ENCODE measurements at places on chromosomes 6 and 20.
A peak's percentile ranks its signal among the peaks of the same experiment; 100 is the strongest.

GRCh38 chr20:33862709-33863403 lies 51.7 kb downstream of the CHMP4B start:
- DNase-seq, result no peak

DNA sequence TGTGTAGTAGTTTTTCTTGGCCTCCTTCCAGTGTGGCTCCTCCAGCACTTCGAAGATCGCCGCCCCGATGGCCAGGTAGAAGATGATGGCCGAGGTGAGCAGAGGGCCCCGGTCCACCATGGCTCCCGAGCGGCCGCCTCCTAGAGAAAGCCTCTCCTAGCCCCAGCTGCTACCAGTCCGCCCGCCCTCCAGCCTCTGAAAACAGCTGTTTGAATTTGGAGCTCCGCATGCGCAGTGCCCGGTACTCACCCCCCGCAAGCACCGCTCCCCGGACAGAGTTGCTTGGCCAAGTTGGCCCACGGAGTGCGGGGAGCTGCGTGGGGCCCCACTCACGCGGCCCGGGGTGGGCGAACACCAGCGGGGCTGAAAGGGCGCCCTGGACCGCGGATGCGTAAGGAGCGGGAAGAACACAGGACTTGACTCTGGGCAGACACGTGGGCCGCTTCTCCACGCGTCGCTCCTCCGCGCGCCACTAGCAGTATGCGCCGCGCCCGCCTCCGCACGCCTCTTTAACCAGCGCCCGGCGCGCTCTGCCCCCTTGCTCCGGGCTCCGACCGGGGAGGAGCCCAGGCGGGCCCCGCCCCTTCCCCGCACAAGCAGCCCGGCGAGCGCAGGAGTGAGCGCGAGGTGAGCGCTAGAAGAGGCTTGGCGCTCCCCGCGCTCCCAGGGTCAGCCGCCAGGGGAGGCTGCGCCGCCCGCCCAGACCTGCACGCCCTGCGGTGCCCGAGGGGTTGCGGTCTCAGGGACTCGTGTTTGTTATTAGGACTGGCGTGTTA lies at the start of gene KCNK5:
TSS of gene KCNK5 (minus strand) at position 484 of the 776 bp plus-strand sequence. CDS start at position 120, 364 bp downstream.
- no peak for DNase-seq

DNA sequence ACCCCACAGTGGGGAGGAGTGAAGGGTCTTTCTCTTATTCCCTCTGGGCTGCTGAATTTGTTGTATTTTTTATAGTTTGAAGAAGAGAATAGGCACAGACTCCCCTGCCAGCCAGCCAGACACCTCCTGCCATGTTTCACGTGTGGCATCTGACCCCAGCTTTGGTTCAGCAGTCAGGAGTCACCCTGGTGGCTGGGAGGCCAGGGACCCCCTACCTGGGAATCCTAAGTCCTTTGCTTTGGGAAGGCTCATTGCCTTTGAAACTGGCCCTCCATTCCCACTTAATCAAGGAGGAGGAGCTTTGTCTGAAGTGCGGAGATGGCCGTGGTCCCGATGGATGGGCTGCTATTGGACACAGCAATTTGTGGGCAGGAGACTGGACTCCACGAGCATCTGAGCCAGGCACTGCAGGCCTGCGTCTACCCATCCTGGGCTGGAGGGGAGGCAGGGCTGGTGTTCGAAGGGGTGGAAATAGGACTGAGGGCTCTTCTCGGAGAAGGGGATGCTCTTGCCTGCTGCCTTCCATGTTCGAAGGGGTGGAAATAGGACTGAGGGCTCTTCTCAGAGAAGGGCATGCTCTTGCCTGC lies 196.1 kb downstream of the DLL1 start:
- no peak for DNase-seq

GRCh38 chr6:144248003-144248402 lies 37.1 kb upstream of the UTRN start:
- DNase-seq, result no peak

GRCh38 chr20:22430154-22430745 lies 154.1 kb downstream of the FOXA2 start:
- DNase-seq, result peak; percentile 45

DNA sequence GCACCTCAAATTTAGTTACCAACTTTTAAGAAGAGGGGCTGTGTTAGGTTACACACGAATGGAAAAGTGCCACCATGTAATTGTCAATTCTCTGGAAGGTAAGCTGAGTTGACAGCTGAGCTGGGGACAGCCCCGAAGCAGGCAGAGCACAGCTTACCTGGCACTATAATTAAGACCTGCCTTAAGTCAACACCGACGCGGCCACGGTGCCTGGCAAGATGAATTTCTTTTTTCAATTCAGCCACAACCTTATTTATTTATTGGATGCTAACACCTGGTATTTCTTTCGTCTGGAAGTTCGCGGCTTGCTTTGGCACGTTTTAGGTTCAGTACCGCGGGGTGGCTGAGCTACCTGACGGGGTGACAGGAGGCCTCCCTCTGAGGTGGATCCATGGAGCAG lies 40.6 kb upstream of the NFATC2 start:
- no peak for DNase-seq

DNA sequence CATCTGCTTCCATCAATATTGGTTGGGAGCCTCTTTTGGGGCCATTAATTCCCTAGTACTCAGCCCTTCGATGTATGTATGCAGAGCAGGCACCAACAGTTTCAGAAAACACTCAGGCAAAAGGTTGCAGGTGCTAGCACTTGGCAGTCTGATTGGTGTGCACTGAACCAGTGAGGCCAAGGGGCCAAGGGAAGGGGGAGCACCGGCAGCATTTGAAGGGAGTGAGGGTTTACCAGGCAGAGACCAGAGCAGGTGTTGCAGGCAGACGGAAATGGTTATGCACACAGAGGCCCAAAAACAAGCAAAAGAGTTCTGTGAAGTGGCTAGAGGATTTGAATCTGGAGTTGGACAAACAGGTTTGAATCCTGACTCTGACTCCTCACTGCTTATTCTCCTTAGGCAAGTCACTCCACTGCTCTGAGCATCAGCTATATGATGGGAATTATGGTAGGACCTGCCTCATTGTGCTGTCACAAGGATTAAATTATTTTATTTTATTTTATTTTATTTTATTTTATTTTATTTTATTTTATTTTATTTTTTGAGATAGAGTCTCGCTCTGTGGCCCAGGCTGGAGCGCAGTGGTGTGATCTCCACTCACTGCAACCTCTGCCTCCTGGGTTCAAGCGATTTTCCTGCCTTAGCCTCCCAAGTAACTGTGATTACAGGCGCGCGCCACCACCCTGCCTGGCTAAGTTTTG lies 58.1 kb upstream of the SHLD1 start:
- DNase-seq, result no peak

DNA sequence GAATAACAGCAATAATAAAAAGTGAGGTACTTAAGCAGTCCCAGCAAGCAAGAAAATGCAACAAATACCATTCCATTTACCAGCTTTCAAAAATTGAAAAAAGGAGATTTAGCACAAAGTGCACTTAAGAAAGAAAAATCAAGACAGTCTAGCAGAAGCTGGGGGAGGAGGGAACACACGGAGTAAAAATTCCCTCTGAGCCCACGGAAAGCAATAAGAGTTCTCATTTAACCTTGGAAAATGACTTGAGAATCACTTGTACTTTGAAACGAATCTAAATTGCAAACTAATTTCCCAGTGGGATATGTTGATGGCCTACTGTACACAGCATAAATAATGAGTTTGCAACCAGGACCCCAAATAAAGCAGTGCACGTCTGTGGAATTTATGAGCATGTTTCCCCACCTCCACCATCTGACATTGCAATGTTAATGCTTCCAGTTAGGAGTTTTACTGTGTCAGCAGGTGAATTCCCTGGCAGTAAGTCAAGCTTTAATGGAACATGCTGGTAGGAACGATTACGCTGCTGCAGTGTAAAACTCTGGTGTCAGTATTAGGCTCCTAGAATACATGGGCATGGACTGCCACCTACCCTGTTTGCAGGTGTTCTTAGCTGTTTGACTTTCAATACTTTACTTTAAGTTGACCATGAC lies 386.8 kb downstream of the HDGFL1 start:
- no peak for DNase-seq

- no peak for DNase-seq
Observed at GRCh38 chr20:49521356-49521755, 38.9 kb upstream of the KCNB1 start.

GRCh38 chr20:3010985-3011723 lies 32.3 kb upstream of the GNRH2 start:
- DNase-seq, result no peak

GRCh38 chr6:137157601-137158000 lies 15.8 kb downstream of the IL22RA2 start:
- no peak for DNase-seq

- no peak for DNase-seq
Observed at GRCh38 chr6:147769496-147770087, 261.1 kb downstream of the SAMD5 start.

DNA sequence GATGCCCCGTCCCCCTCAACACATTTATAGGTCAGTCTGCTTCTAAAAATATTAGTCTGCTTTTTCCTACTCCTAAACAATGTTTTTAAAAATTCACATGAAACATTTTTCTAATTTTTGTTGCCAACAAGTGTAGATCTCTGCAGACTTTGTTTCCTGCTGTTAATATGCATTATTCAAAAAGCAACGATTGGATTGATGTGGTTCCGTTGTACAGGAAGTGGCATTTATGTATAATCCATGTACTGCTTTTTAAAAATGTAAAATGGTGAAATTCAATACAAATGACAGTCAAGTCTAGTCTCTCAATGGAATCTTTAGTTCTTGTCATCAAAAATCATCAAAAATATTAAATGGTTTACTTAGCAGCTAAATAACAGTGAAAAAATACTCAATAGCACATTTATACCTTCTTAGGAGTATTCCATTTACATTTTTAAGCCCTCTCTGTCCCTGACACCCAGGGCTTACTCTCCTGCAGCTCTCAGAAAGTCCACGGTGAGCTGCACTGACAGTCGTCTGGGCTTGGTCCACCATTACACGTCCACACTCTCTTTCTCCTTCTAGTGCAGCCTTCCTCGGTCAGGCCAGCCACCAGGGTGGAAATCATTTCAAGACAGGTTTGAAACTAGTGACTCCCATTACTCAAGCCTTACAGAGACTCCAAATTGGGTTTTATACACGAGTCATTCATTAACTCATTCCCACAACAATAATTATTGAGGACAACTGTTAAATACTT lies 211.5 kb downstream of the TMEM200A start:
- no peak for DNase-seq

GRCh38 chr6:124536157-124536841 lies 425.9 kb upstream of the RNF217 start:
- no peak for DNase-seq

DNA sequence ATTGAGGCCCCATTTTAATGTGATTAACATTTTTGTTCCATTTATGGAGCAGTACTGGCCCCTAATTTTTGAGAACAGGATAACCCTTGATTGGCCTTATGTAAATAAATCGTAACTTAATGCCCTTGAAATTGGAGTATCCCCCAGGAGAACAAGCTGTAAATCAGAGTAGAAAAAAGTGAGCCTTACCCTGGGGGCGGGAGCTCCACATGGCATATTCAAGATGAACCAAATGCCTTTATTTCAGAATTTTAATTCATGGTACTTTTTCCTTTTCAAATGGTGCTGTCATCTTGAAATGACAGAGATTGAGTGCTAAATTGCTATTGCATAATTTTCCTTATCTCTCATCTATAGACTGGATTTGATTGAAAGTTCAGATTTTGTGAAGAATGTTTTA lies 809.5 kb upstream of the FLRT3 start:
- DNase-seq, result no peak

GRCh38 chr20:16580620-16581019 lies 7.4 kb upstream of the KIF16B start:
- DNase-seq, result no peak

DNA sequence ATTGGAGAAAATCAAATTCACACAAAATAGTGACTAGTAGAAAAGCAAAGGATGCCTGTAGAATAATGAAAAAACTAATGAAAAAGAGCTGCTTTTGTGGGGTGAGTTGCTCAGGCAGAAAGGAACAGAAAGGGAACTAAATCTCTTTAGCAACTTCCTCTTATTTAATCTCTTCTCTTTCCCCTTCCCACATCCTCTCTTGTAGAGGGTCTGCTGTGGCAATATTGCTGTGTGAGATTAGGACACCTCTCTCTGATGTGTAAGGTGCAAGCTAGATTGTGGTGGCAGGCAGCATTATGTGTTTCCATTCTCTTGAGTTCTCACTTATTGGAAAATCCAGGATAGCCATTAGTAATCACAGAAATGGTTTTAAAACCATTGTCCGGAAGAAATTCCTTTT lies 49.7 kb downstream of the SYNE1 start:
- DNase-seq, result no peak

Data from Panc1 (cell line).